ENCODE measurements at places on chromosomes 3 and 15.
A peak's percentile ranks its signal among the peaks of the same experiment; 100 is the strongest.

GRCh38 chr15:71612869-71613268 is 197.5 kb upstream of the NR2E3 start:
- no peak for DNase-seq
- no peaks in the 10 kb centered on the region for H3K36me3 ChIP-seq
- H3K4me3 ChIP-seq = no peak overlapping the region
- peaks cover 13% of the 10 kb centered on the region for H3K27me3 ChIP-seq
- H3K27ac ChIP-seq = no peak overlapping the region
- H3K4me1 ChIP-seq = no peaks in the 10 kb centered on the region

- H3K4me3 ChIP-seq = no peak overlapping the region
- H3K4me1 ChIP-seq = peaks cover 14% of the 10 kb centered on the region
- peaks cover 34% of the 10 kb centered on the region for H3K27me3 ChIP-seq
- DNase-seq = peak; percentile 41
- H3K27ac ChIP-seq = peak overlapping the region; percentile 17
- no peaks in the 10 kb centered on the region for H3K36me3 ChIP-seq
Observed at GRCh38 chr15:68389936-68390817, 41.8 kb downstream of the ITGA11 start.

DNA sequence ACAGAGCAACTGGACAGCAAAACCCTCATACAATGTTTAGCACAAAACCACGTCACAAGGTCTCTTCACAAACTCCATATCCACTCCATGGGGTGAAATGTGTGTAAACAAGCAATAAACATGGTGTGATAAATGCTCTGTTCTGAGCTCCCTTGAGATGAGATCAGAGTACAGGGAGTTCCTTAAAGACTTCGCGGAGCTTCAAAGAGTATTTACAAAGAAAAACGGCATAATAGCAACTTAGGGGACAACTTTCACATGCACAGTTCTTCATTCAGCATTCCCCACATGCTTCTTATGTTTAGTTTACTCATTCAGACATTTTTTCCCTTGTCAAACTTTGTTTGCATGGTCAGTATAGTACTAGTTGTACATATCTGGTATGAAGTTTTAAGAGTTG is 52.5 kb upstream of the SUCLG2 start:
- H3K4me1 ChIP-seq = no peaks in the 10 kb centered on the region
- no peaks in the 10 kb centered on the region for H3K27me3 ChIP-seq
- H3K27ac ChIP-seq = no peak overlapping the region
- no peak overlapping the region for H3K4me3 ChIP-seq

DNA sequence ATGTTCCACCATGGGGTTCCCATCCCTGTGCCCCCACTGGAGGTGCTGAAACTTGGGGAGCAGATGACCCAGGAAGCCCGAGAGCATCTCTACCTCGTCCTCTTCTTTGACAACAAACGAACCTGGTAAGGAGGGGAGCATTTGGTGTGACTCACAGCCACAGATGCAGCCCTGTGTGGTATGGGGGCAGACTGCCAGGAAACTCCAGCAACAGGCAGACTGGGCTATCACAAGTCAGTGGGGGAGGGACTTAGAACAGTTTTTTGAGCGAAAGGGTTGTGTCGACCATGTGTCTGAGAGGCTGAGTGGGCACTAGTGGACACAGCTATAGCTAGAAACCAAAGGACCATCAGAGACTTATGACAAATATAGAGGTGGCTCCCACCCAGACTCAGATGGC is 3.4 kb upstream of the OGG1 start:
- peaks cover 41% of the 10 kb centered on the region for H3K4me1 ChIP-seq
- no peak overlapping the region for H3K27ac ChIP-seq
- peaks cover 73% of the 10 kb centered on the region for H3K36me3 ChIP-seq
- H3K27me3 ChIP-seq = no peaks in the 10 kb centered on the region
- H3K4me3 ChIP-seq = no peak overlapping the region
- DNase-seq = no peak

DNA sequence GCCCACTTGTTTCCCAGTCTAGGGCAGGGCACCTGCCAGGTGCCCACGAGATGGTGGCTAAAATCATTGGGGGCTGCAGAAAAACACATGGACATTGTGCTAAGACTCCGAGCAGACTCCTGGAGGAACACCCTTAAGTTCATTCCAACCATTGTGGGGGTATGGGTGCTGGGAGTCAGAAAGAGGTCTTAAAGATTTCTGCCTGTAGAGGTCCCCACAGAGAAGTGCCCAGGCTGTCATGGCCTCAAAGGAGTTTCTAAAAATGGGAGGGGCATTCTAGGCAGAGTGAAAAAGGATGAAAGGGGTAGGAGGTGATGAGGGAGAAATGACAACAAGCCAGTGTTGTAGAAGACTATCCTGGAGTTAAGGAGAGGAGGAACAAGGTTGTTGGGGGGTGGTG is 17.1 kb downstream of the RBP1 start:
- no peak overlapping the region for H3K27ac ChIP-seq
- no peaks in the 10 kb centered on the region for H3K4me1 ChIP-seq
- DNase-seq = no peak
- H3K27me3 ChIP-seq = peaks cover 7% of the 10 kb centered on the region
- no peaks in the 10 kb centered on the region for H3K36me3 ChIP-seq
- H3K4me3 ChIP-seq = no peak overlapping the region

DNA sequence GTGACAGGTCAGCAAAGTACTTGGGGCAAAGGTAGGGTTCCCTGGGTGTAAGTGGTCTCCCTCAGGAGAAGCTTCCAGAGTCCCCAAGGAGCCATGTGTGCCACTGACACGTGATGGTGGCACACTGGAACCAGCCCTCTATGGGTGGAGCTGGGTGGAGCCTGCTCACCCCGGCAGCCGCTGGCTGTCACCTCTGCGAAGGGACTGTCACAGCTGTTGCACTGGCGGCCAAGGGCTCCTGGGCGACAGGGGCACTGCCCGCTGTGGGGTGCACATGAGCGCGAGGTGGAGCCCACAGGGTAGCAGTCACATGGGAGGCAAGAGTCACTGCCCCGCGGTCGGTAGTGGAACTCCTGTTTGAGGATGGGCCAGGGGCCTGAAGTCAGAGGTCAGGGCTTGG is 12.0 kb downstream of the CELSR3 start:
- no peak overlapping the region for H3K4me3 ChIP-seq
- no peaks in the 10 kb centered on the region for H3K27me3 ChIP-seq
- peaks cover 9% of the 10 kb centered on the region for H3K4me1 ChIP-seq

GRCh38 chr3:148023994-148024393 is 614.8 kb downstream of the ZIC1 start:
- H3K27ac ChIP-seq = no peak overlapping the region
- H3K4me1 ChIP-seq = no peaks in the 10 kb centered on the region
- H3K4me3 ChIP-seq = no peak overlapping the region
- DNase-seq = no peak
- H3K36me3 ChIP-seq = no peaks in the 10 kb centered on the region

DNA sequence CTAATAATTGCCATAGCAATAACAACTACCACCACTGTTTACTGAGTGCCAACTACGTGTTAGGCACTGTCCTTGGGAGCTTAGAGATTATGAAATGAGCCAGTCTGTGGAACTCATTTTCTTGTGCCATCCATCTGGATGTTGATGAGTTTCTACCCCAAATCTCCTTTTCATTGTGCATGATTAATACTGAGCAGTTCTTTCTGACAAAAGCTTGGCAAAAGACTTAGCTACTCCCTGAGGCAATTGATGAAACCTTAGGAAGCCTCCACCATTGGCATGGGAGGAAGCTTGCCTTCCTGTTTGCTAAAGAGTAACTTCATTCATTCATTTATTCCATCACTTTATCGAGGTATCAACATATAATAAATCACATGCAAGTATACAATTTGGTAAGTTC is 39.8 kb downstream of the PRICKLE2 start:
- H3K4me1 ChIP-seq = no peaks in the 10 kb centered on the region
- no peaks in the 10 kb centered on the region for H3K36me3 ChIP-seq
- H3K27ac ChIP-seq = no peak overlapping the region
- H3K27me3 ChIP-seq = peaks cover 5% of the 10 kb centered on the region
- no peak overlapping the region for H3K4me3 ChIP-seq

GRCh38 chr3:179348325-179349013 is 960 bp downstream of the MFN1 start:
- H3K27ac ChIP-seq = peak overlapping the region; percentile 81
- H3K4me1 ChIP-seq = peaks cover 18% of the 10 kb centered on the region
- peak overlapping the region; percentile 94 for H3K4me3 ChIP-seq
- peaks cover 23% of the 10 kb centered on the region for H3K36me3 ChIP-seq
- H3K27me3 ChIP-seq = no peaks in the 10 kb centered on the region

- H3K4me1 ChIP-seq = peaks cover 3% of the 10 kb centered on the region
- H3K27me3 ChIP-seq = no peaks in the 10 kb centered on the region
- no peak overlapping the region for H3K4me3 ChIP-seq
- peaks cover 39% of the 10 kb centered on the region for H3K36me3 ChIP-seq
- no peak for DNase-seq
Observed at GRCh38 chr15:52031556-52031955, 12.5 kb downstream of the MAPK6 start.

- no peak for DNase-seq
- H3K36me3 ChIP-seq = no peaks in the 10 kb centered on the region
- no peak overlapping the region for H3K27ac ChIP-seq
- no peaks in the 10 kb centered on the region for H3K4me1 ChIP-seq
Observed at GRCh38 chr3:75171630-75172230, 492.4 kb upstream of the FRG2C start.

GRCh38 chr3:60424942-60425341 is 826.3 kb downstream of the FHIT start:
- DNase-seq = no peak
- H3K27me3 ChIP-seq = no peaks in the 10 kb centered on the region
- H3K4me1 ChIP-seq = peaks cover 9% of the 10 kb centered on the region
- H3K27ac ChIP-seq = no peak overlapping the region
